ENCODE measurements at places on chromosomes 1 and 21.
A peak's percentile ranks its signal among the peaks of the same experiment; 100 is the strongest.

DNA sequence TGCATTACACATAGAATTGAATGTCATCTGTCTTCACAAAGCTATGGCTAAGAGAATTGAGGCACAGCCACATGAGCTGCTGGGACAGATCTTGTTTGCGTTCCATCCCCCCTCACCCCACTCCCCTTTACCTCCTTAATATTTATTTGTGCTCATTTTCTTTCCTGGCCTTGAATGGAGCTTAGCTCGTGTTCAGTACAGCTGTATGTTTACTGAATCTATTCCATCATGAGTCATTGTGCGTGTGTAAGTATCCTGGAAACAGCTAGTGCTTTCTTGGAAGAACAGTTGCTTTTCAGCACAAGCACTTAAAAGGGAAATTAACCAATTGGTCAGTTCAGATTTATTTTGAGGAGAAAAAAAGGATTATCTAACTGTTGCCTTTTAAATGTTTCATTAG, 14.7 kb downstream of the PROX1 start:
- peak; percentile 58 for DNase-seq

GRCh38 chr1:67732750-67733151, 47.8 kb downstream of the GADD45A start:
- no peak for DNase-seq

GRCh38 chr1:157580179-157580827, 17.6 kb downstream of the FCRL4 start:
- peak; percentile 85 for DNase-seq

DNA sequence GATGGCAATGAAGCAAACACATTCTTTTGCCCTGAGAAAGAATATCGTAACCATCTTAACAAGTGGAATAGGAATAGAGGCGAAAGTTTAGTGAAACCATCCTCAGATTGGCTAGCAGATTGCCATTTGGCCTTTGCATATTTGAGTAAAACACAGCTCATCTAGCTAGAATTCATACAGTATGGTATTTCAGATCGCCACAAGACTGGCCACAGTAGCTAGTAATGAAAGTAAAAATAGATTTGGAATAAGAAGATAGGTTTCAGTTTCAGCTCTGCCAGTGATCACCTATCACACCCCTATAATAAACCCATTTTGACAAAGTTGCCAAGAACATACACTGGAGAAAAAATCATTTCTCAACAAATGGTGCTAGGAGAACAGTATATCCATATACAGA, 294.9 kb downstream of the LRRIQ3 start:
- DNase-seq: no peak

- DNase-seq: peak; percentile 98
Observed at GRCh38 chr1:58584082-58584895, 7.2 kb upstream of the TACSTD2 start.

DNA sequence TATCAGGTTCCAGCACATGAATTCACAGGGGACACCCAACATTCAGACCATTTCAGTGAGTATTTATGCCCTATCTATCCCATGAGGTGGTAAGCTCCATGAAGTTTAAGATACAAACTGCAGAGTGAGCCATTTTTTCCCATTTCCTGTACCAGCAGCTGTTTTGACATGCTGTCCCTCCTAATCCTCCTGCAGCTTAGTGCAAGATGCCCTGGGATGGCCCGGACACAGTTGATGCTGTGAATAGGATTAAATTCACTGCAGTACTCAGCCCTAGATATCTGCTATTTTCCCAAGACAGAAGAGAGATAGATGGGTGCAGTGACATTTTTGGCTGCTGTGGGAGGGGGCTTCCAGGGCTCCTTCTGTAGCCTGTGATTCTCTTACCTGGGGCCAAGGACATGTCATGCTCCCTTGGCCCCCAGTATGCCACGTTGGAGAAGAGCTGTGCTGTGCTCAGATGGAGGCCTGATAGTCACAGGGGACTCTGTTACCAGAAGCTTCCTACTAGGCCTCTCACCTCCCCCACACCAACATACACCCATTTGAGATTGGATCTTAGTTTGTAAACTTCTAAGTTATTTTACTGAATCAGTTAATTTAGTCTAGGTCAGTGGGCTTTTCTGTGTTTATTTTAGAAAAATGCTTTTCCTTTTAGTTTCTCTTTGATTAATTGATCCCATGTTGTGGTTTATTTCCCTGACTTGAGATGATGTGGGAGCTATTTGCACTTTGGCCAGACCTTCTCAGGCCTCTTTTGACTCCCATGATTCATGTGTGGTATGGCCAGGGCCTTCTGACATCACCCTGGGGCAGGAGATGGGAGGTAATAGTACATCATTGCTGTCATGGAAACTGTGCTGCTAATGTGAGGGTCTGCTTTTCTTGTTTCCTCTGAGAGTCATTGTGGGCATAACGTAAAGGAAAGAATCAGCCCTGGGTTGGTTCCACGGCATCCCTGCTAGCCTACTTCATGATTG, 92.6 kb downstream of the ST3GAL3 start:
- DNase-seq: no peak

DNA sequence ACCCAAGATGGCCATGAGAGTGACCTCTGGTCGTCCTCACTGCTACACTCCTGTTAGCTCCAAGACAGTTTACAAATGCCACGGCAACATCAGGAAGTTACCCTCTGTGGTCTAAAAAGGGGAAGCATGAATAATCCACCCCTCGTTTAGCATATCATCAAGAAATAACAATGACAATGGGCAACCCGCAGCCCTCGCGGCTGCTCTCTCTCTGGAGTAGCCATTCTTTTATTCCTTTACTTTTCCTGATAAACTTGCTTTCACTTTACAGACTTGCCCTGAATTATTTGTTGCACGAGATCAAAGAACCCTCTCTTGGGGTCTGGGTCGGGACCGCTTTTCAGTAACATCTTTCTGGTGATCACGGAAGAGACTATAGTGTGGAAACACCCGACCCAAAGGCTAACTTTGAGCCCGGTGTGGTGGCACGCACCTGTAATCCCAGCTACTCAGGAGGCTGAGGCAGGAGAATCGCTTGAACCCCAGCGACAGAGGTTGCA, 19.8 kb upstream of the COX20 start:
- no peak for DNase-seq

- DNase-seq: no peak
Observed at GRCh38 chr1:46002551-46003150, 129.8 kb downstream of the PIK3R3 start.

GRCh38 chr21:20649231-20649630, 349.0 kb upstream of the NCAM2 start:
- DNase-seq: no peak

GRCh38 chr1:110360431-110360830, 21.3 kb downstream of the RBM15 start:
- DNase-seq: peak; percentile 37

GRCh38 chr21:35170244-35170643, 121.1 kb upstream of the RUNX1 start:
- no peak for DNase-seq

DNA sequence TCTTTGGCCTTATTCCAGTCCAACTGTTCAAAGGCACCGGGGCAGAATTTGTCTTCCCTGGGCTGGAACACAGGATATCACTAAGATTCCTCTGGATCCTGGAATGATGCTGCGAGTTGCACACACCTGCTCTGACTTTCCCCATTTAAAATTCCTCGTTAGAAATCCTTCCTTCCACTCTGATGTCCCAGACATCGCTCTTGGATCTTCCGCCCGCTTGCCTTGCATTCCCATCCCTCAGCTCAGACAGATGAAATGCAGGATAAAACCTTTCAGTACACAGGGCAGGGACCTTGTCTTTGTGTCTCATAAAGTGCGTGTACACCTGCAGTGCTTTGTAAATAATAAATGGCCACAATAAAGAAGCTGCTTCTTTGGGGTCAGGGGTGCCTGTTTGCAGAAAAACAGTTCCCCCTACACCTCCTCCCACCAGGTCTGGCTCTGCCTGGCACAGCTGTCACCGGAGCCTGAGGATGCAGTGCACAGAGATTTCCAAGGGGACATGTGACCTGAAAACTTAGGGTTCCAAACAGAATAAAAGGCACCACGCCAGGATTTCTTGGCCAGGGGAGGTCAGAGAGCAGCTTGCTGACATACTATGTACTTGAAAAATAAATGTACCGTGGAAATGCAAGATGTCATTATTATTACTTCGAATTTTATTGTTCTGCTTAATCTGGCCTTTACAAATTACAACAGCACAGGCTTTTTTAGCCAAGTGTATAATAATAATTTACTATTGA, 62.9 kb upstream of the SYT6 start:
- DNase-seq: no peak

GRCh38 chr1:206556750-206557635, 49.7 kb downstream of the RASSF5 start:
- DNase-seq: peak; percentile 66

GRCh38 chr1:11299225-11299574, 26.2 kb downstream of the UBIAD1 start:
- DNase-seq: no peak

DNA sequence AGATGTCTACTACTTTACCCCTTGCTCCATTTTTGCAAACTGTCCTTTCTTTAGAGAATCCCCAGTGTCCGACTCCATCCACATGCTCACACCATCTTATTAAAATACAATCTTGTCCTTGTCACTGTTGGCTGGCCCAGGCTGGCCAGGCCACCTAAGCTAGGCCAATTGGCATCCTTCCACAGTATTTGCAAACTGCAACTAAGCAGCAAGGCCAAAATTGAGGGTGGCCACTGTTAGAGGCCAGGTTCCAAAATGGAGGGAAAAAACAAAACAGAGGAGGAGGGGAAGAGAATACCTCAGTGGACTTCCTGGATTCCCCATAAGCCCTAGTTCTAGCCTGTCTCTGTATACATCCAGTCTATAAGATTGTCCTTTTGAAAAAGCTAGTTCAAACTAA, 4.3 kb downstream of the FAM89A start:
- no peak for DNase-seq

- peak; percentile 83 for DNase-seq
Observed at GRCh38 chr1:205813755-205814058, 709 bp upstream of the SLC41A1 start.

- DNase-seq: peak; percentile 85
Observed at GRCh38 chr1:203117611-203118575, 9.6 kb upstream of the ADORA1 start.

DNA sequence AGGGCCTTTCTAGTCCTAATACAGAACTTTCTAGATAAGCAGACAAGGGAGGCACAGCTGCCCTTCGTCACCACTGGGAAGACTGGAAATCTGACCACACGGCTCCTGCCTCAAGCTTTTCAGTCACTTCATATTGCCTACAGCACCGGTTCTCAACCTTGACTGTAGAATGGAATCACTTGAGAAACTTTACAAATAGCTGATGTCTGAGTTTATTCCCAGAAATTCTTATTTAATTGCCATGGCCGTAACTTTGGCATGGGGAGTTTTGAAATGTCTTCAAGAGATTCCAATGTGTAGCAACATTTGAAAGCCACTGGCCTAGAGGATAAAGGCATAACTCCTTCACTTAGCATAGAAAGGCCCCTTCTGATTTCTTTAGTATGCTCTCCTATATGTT, 42.4 kb upstream of the STMN1 start:
- no peak for DNase-seq

- peak; percentile 90 for DNase-seq
Observed at GRCh38 chr1:98323906-98324358, 337.6 kb upstream of the SNX7 start.

- DNase-seq: peak; percentile 70
Observed at GRCh38 chr21:45129189-45129923, 55.0 kb downstream of the ADARB1 start.

DNA sequence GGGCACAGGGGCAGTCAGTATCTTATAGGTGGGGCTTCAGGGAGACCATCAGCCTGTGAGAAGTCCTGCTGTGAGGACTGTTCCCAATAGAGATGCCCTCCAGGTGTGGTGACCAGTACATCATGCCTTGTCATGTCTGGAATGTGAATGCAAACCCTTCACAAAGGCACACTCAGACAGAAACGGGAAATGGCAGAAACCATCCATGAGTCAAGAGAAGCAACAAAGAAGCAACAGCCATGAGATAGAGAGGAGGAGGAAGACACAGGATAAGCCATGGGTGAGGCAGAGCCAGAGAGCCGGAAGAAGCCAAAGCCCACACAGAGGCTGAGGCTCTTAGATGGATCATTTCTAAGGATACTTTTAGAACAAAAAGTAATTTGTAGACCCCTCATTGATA, 20.1 kb upstream of the ZP4 start:
- no peak for DNase-seq

DNA sequence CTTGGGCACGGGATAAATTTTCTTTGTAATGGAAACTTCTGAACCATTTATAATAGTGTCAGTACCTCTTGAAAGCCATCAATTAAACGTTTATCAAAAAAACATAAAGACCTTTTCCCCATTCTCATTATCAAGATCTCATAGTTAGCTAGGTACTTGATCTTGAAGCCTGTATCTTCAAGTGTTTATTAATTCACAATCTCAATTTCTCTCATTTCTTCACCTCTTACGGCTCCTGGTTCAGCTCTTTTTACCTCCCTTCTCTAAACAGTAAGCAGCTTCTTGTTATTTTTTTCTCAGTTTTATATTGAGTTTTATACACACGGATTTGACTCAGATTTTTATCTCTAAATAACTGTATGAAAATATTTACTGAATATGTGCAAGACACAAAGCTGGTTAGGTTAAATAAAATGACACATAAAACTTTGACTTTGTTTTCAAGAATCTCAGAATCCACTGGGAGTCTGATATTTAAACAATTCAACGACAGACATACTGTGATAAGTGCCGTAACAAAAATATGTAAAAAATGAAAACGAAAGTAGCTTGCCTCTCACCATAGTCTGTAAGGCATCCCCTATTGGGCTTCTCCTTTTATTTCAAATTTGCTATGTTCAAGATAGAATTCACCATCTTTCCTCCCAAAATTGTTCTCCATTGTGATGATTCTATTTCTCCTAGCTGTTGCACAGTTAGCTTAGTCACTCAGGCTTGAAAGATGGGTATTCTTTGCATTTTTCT, 411.6 kb upstream of the ZRANB2 start:
- DNase-seq: no peak

- peak; percentile 31 for DNase-seq
Observed at GRCh38 chr1:109392788-109393616, 4.7 kb downstream of the SORT1 start.

DNA sequence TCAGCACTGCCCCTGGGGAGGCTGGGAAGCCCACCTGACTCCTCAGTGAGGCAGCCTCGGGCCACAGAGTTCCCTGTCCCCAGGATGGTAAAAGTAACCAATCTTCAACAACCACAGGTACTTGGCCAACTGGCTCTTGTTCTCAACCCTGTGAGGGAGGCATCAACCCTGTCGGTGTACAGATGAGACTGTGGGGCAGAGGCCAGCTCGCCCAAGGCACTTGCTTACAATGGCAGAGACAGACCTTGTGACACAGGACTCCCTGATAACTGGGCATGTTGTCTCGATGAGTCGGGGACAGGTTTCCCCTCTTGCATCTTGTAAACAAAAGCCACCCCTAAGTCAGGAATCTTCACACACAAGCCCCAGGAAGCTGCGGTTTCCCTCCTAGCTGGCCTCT, 8.0 kb downstream of the SLC30A2 start:
- no peak for DNase-seq

- DNase-seq: no peak
Observed at GRCh38 chr1:116870300-116870699, 39.4 kb upstream of the PTGFRN start.
